Pancreas (tissue), 10 donors: ENCODE measurements at places on chromosomes 3 and 15. TPM values are rescaled to one million over a fixed set of nuclear protein-coding genes. Genes with fewer than 3 reads are reported as not detected.

- no peak for DNase-seq
These were observed 329.3 kb upstream of the THBS1 start for GRCh38 chr15:39251413-39252133.

SLC22A14 gene
- not detected for total RNA-seq

RABL3 gene
- 8.0 TPM for total RNA-seq

GRCh38 chr3:170058127-170058526 is 20.3 kb downstream of the GPR160 start:
- DNase-seq, result no peak

ITGA11 gene
- 1.6 TPM for total RNA-seq

DNA sequence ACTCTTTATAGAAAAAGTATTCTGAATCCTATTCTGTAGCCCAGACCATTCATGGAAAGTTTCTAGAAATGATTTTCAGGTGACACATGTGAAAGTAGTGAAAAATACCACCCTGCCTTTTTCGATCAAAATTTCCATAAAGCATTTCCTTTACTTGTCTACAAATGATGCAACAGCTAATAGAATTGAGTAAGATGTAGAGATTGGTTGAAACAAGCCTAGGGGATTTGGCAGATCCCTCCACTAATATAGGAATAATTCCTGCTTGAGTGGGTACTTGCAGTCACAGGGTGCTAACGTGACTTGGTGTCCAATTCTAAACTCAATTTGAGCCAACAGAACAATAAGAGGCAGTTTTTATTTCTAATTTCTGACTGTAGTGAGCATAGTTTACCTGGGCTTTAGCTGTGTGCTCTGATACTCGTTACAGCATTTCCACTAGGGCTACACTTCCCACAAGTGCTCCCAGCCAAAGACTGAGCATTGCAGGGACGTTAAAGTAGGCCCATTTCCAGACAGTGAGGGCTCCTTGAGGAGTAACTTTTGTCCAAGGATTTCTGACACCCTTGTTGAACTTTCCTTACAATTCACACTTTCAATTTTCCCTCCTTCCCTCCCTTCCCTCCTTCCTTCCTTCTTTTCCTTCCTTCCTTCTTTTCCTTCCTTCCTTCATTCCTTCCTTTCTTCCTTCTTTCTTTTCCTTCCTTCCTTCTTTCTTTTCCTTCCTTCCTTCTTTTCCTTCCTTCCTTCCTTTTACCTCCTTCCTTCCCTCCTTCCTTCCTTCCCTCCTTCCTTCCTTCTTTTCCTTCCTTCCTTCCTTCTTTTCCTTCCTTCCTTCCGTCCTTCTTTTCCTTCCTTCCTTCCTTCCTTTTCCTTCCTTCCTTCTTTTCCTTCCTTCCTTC is 53.9 kb upstream of the TP63 start:
- DNase-seq, result no peak

DNA sequence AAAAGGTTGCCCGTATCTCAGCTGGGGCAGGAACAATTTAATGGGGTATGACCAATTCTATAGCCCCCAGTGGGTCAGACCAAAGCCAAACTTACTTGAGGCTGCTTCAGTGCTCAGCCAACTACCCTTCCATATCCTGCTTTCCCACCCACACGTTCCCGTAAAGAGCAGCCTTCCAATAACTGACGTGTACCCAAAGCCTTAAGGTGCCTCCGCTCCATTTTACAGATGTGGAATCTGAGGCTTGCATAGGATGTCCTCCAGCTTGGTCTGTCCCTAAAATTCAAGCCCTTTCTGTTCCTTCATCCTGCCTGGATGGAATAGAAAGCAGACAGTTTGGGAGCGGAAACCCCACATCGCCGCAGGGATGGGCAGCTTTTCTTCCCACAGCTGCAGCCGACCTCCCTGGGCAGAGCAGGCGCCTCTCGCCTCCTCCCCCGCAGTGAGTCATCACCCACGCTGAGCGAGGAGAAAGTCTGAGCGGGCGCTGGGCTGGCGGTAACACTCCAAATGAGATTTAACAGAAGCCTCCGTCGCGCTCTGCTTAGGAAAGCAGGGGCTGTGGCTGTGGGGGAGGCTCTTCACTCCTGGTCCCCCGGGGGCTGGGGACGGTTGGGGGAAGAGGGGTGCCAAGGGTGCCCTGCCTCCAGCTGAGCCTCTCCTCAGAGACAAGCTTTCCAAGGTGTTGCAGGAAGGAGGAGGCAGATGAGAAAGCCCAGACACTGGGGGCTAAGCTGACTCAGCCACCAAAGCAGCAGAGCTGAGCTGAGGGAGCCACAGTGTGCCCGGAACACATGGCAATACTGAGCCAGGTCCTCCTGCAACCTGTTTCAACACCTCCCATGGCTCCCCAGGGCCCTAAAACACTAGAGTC is 57.8 kb upstream of the HRH1 start:
- DNase-seq, result no peak

DNA sequence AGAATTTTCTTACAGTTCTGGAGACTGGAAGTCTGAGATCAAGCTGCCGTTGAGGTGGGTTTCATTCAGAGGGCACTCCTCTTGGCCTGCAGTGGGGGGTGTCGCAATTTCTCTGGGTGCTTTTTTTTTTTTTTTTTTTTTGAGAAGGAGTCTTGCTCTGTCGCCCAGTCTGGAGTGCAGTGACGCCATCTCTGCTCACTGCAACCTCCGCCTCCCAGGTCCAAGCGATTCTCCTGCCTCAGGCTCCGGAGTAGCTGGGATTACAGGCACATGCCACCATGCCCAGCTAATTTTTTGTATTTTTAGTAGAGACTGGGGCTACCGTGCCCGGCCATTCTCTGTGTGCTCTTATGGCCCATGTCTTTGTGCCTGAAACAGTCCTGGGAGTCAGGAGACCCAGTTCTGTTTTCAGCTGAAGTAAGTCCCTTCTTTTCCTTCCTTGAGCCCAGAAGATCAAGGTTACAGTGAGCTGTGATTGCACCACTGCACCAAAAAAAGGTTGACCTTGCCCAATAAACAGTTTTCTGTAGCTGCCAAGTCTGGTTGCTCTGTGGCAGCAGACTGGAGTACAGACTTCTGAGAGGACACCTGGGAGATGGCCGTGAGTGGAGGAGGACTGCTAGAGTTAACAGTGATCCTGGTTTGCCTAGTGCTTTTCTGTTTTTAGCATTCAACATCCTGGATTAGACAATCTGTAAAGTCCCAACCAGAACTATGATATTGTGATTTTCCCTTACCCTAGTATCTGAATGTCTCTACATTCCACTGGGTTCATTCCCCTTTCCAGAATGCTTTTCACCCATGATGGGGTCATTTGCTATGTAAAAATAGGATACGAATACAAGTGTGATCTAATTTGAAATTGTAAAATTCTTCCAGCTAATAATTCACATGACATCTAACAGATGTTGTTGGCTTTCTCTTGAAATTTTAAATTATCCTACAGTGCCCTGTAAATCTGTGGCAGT is 76.6 kb upstream of the RNF7 start:
- DNase-seq, result no peak

GRCh38 chr3:169744366-169745054 is 20.4 kb downstream of the TERC start:
- no peak for DNase-seq

GRCh38 chr15:29959384-29960137 is 123.2 kb upstream of the GOLGA8J start:
- no peak for DNase-seq

MYRIP gene
- 8.1 TPM for total RNA-seq
